ENCODE measurements at places on chromosomes 3 and 15.

GRCh38 chr3:26229801-26230200 is 392.8 kb upstream of the LRRC3B start:
- DNase-seq, result no peak

GRCh38 chr15:63759752-63760151 is 74.0 kb downstream of the HERC1 start:
- DNase-seq, result no peak

DNA sequence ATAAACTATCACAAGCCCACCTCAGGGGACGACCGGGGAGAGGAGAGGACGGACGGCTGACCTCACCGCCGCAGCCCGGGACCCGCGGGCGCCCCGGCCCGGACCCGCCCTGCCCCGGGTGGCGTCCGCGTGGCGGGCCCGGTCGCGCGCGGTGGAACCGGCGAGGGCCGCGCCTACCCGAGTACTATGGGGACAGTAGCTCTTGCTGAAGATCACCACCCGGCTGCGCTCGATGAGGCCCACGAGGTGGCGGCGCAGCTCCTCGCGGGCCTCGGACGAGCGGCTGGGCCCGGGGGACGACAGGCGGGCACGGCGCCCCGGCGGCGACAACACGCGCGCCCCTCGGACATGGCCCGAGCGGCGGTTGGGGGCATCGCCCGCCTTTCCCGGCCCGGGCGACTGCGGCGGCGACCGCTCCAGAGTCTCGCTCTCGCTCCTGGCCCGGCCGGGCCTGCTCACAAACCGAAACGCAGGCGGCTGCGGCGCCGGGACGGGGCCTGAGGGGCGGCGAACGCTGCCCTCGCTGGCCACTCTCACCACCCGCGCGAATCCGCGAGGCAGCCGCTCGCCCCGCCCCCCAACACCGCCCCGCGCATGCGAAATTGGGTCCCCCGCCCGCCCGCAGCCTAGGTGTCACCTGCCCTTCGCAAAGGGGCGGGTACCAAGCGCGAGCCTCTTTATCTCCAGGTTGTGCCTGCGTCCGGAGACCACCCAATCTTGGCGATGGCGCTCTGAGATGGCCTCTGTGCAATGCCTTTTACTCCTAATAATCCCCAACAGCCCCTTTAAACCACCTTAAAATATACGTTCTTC is at the start of gene TXNRD3:
TSS of gene TXNRD3 (minus strand) at position 554 of the 813 bp plus-strand sequence.
- DNase-seq, result no peak

GRCh38 chr15:25858952-25859760 is 4.0 kb downstream of the ATP10A start:
- DNase-seq, result no peak

GRCh38 chr15:58590926-58591325 is 158.6 kb downstream of the ADAM10 start:
- no peak for DNase-seq

DNA sequence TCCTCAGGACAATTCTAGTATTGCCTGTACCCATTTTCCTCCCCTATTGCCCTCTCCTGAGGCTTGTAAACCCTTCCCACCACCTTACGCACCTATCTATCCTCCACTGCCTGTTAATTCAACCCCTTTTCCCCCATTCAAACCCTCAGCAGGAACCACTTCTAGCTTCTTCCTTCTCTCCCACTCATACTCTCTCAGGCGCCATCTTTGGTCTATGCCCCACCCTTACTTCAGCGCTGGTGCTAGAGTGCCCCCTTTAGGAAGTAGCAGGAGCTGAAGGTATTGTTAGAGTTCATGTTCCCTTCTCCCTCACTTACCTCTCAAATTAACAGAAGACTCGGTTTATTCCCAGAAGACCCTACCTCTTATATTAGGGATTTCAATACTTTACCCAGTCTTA is 121.8 kb upstream of the NLGN1 start:
- DNase-seq, result no peak

DNA sequence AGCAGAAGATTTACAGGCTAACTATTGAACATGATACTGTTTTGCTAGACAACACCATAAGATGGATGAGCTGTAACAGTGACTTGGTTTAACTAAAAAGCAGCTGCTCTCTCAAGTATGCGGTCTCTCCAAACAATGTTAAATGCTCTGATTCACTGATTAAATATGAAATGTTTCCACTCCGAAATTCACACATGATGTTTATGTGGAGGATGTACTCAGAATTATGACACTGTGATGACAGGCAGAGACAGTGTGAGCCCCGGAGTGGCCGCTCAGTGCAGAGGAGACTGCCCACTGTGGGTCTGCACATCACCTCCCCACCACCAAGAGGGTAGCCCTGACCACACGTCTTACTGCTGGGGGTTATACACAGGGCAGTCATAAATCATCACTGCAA is 83.9 kb upstream of the MEX3B start:
- no peak for DNase-seq

DNA sequence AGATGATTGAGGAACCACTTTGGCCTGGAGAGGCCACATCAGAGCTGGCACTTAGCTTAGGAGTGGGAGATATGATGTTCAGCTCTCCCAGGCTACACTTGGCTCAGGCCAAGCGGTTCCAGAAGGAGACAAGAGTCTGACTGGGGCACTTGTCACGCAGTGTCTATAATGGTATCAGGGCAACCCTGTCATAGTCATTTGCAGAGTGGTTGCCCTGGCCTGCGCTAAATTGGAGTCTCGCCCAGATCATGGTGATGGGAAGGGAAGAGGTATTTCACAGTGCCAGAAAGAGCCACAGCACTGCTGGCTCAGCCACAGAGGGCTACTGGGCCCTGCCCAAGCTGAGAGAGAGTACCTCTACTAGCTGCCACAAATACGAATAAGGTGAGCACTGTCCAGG is 186.9 kb upstream of the CRBN start:
- DNase-seq, result no peak

GRCh38 chr3:94226078-94226477 is 163.2 kb downstream of the NSUN3 start:
- no peak for DNase-seq

DNA sequence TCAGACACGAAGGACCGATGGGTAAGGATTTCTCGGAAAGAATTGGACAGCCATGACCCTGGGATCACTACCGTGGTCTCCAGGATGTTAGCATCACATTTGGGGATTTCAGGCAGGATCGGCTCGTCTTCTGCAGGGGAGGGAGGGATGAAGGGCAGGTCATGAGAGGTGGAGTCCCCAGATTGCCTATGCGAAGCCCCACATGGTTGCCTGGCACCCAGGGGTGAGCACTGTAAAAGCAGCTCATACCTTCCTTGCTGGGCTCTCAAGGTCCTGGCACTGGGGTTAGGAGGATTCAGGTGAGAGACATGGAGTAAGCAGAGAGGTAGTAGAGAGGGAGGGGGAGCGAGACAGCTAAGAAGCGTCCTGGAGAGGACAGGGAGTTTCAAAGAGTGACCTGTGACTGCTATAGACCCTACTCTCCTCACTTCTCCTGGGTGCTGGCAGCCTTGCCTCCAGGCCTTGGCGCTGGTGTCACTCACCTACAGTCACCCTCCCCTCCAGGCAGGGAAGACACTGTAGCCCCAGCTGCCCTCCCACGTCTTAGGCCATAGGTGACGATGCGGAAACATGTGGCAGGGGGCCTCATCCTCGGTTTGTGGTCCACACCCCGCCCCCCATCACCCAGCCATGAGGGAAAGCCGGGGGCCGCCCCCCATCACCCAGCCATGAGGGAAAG is 15.0 kb upstream of the EHD4 start:
- no peak for DNase-seq

- peak; percentile 14 for DNase-seq
These were observed 150.5 kb downstream of the CFAP20DC start for GRCh38 chr3:58899159-58899952.

GRCh38 chr3:152213203-152213602 is 55.5 kb upstream of the MBNL1 start:
- no peak for DNase-seq

GRCh38 chr3:179695672-179696313 is 43.0 kb downstream of the USP13 start:
- no peak for DNase-seq

GRCh38 chr15:62145015-62145735 is 19.9 kb downstream of the C2CD4B start:
- no peak for DNase-seq

DNA sequence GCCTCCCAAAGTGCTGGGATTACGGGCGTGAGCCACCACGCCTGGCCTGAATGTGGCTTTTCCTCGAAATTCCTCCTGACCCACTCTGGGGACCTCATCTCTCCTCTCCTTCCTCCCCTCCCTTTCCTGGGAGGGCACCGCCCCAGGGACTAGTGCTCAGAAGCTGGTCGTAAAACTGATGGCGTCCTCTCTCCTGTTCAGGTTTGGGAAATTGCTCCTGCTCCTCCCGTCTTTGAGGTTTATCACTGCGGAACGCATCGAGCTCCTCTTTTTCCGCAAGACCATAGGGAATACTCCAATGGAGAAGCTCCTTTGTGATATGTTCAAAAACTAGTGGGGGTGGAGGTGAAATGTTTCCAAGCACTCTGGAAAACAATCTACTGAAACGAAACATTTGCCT is 7.0 kb downstream of the NR2E3 start:
- no peak for DNase-seq

GRCh38 chr15:91541286-91541685 is 312.2 kb upstream of the SLCO3A1 start:
- no peak for DNase-seq

GRCh38 chr15:81270188-81270587 is 53.8 kb downstream of the STARD5 start:
- no peak for DNase-seq

All from left renal cortex interstitium (tissue), 4 donors.